ENCODE measurements at places on chromosomes 2 and 18.

GRCh38 chr2:197813093-197813787 is 8.8 kb downstream of the PLCL1 start:
- DNase-seq: no peak

GRCh38 chr18:39564716-39565115 is 1999.1 kb upstream of the CELF4 start:
- no peak for DNase-seq

DNA sequence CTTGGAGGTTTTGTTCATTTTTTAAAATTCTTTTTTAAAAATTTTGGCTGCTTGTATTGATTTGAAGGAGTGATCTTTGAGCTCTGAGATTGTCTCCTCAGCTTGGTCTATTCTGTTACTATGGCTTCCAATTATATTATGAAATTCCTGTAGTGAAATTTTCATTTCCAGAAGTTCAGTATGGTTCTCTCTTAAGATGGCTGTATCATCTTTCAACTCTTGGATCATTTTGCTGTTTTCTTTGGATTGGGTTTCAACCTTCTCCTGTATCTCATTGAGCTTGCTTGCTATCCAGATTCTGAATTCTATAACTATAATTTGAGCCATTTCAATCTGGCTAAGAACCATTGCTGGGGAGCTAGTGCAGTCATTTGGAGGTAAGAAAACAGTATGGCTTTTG is 270.8 kb upstream of the NT5C1B start:
- no peak for DNase-seq

DNA sequence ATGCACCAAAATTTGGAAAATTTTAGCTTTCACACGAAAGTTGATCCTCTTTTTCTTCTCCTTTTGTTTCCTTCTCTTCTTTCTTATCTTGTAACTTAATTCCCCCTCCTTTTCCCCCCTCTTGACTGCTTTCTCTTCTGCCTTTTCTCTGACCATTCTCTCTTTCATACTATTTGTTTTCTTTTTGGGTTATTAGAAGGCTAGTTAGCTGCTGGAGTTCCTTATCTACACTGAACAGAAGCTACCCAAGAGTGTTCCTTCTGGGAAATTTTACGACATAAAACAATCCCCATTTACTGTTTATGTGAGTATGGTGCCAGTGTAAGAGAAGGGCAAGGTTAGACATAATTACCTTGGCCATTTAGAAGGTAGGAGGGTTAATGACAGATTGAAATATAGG is 218.4 kb upstream of the DTNA start:
- no peak for DNase-seq

DNA sequence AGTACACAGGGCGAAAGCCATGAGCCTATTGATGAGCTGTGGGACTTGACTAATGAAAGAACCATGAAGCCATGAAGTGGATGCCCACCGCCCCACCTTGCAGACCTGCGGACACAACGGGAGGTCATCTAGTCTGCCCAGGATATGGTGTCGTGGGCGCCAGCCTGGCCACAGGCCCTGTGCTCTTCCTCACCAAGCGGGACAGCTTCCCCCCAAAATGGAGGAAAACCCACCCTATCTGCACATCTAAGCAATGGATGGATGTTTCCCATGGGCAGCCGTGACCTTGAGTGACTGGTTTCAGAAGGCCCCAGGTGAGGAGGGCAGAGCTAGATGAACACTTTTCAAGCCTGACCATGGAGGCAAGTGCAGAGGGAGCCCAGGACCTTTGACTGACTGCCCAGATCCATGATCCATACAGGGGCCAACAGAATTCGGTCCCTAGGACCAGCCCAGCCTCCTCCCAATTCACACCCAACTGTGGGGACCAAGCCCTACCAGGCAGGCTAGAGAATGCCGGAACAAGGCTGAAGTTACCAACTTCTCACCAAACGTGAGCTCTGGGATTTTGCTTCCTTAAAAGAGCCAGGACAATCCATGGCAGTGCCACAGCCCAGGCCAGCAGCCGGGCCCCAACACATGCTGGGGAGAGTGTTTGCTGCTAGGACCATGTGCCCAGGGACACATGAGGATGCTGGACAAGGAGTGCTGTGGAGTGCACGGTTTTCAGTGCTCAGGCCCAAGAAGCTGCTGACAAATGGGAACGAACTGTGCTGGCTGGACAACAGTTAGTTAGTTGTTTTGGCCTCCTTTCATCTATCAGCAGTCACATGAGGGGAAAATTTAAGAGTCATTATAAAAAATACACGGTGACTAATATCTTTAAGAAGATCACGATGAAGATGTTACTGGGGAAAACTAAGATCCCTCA is 249.4 kb downstream of the HDAC4 start:
- no peak for DNase-seq

GRCh38 chr2:201949181-201949926 is 84.3 kb upstream of the FZD7 start:
- no peak for DNase-seq

DNA sequence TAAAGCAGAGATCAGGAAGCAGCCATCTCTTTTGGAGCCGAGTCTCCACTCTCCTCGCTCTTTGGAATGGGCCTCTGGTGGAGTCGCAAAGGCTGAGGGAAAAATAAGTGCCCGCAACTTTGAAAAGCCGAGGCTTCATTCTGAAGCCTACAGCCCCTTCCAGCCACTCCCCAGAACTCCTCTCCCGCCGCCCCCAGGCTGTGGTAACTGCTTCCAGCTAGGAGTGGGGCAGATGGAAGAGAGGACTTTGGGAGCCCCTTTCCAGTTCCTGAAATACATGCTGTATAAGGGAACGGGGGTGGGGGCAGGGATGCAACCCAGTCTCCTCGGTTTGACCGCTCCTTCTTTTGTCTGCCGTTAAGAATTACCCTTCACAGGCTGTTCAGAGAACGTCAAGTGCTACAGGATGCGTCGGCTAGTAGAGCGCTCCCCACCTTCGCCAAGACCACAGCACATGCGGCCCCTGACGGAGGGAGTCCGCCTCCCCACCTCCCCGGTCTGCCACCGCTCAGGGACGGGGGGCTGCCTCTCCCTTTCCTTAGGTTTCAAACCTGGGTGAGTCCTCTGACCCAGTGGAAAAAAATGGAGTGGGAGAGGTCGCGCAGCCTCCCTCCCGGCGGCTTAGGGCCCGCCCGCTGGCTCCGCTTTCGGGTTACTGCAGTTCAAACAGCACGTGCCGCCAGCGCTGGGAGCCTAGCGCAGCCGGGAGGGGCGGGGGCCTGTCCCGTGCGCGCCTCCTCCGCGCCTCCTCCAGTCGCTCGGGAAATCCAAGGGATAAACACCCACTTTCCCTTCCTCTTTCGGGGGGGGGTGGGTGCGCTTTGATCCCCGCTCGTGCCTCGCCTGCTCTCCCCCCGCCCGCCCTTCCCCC is 4.9 kb downstream of the CYP26B1 start:
- no peak for DNase-seq

DNA sequence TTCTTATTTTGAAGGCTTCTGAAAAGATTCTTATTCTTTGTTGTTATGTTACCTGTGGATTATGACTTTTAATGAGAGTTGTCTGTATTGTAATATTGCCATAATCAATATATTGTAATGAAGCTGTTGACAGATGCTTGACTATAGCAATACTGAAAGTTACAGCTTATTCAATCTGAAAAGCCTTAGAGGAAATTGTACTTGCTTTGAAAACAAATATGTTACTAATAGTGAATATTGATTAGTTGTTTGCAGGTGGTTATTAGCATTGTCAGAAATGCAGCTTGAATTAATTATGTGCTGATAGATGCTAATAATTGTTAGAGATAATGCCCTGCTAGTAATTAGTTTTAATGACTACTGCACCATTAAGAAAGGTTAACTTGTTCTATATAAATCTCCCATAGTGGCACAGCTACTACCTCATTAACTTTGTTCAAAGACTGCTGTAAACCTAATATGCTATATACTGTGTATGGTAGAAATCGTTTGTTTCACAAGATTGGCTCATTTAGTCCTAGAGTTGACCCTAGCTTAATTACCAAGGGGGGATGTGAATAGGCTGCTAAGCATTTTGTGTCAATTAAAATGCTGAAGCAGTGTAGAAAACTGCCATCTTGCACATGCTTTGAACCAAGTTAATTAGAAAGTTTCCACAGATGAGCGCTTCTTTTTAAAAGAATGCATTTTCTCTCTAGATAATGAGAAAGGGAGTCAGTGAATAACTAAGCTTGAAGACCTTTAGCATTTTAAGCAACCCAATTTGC is 30.5 kb downstream of the SLC39A10 start:
- no peak for DNase-seq

GRCh38 chr2:106105151-106105922 is 88.8 kb downstream of the UXS1 start:
- no peak for DNase-seq

DNA sequence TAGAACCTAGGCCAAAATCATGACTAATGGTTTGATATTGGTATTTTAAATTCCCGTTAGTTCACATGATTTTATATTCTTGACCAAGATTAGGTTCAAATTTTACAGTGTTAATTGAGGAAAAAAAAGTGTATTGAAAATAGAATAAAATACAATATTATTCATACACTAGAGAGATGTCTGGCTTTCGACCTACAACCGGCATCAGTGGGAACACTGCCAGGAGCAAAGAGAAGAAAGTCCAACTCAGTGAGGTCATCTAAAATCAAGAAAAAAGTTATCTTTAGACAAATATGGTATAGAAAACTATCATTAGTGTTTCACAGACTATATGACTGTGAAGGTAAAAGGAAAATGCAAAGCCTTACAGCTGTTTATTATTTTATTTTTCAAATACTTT is 81.5 kb downstream of the PIGN start:
- no peak for DNase-seq

DNA sequence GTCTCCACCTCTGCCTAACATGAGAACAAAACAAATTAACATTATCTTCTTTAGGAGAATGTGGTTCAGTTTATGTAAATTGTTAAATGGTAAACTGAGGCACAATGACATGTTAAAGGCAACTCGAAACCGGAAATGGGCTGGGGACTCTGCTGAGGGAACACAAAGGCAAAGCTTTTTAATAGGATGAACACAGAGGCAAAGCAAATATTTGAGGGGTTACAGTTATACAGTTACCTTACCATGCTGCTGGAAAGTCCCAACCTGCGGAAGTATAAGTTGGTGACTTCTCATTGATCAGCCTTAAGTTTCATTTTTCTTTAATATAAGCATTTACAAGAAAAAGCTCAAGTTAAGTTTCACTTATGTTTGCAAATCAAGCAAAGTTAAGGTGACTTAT is 195.0 kb downstream of the DLGAP1 start:
- DNase-seq: no peak

DNA sequence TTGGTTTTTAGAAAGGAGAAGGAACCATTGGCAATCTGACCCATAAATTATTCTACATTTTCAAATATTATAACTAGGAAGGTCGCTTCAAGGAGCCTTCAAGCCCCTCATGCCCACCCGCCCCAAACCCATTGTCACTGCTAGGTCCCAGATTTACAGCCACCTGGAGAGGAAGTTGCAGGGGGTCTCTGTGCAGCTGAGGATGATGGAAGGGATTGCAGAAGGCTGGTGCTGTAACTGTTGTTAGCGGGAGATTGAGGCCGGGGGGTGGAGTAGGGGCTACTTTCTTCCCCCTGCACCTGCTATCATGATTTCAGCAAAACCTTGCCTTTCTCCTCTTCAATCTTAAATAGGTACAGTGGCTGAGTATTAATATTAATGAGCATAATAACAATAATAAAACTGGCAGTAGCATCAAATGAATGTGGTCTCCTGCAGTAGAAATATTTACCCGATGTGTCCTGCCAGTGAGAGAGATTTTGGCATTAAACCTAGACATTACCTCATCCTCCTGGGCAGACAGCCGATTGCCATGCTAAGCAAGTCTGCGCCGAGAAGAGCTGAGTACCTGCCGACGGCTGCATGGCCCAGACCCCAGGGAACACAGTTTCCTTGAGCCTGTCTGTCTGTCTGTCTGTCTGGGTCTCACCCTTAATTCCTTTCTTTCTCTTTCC is 225.4 kb downstream of the FAM210A start:
- no peak for DNase-seq

- no peak for DNase-seq
Observed at GRCh38 chr2:135825550-135826176, 11.3 kb downstream of the LCT start.

DNA sequence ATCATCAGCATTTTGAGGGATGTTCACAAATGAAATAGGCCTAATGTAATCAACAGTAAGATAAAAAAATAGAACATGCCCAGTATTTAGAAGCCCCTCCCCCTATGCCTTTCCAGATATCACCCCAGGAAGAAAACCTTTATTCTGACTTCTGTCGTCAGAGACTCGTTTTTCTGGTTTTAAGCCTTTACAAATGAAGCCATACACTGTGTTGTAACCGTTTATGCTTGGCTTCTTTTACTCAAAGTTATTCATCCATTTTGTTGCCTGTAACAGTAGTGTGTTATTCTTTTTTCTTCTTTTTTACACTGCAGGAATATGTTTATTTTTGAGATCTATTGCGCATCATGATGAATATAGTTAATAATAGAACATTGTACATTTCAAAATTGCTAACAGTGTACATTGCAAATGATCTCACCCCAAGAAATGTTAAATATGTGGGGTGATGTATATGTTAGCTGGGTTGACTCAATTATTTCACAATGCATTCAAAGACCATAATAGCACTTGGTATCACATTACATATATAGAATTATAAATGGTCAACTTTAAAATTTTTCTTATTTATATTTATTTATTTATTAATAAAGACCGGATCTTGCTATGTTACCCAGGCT is 28.1 kb upstream of the PNPT1 start:
- no peak for DNase-seq

GRCh38 chr2:45533771-45534170 is 77.3 kb downstream of the SRBD1 start:
- DNase-seq: no peak

DNA sequence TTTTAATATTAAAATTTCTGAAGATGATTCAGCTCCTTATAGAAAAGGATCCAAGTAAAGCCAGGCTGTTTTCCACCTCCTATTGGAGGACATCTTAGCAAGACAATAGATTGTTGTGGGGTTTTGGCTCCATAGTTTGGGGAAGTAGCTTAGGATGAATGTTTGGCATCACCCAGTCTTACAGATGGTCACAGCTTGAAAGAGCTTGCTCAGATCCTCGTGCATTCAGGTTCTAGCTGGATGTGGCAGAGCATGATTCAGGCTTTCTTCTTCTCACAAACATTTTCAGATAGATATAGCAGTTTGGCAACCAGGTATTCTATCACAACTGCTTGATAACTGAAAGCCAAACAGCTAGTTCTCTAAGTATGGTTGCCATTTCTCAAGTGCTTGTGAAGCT is 23.6 kb upstream of the PDCL3 start:
- no peak for DNase-seq

DNA sequence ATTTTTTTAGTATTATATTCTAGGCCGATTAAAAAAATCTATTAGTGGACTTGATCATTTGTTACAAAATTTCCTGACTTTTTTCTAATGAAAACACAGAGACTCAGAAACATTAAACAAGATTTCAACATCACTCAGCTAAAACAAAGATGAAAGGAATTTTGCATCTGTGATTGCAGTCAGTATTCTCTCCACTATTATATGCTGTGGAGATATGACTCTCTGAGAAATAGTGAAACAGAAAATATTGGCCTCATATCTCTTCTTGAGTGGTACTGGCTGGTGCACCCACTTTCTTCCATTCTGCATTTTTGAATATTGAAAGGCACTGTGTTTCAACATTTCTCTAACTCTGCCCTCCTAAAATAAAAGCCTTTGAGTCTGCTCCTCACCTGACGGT is 914.2 kb downstream of the TSN start:
- no peak for DNase-seq

GRCh38 chr2:185919155-185919554 is 180.6 kb downstream of the FSIP2 start:
- no peak for DNase-seq

- no peak for DNase-seq
Observed at GRCh38 chr2:104572834-104573233, 281.1 kb upstream of the POU3F3 start.

Measured in stimulated activated CD8-positive, alpha-beta memory T cell treated with anti-CD3 and anti-CD28 coated beads, Interleukin-15, amount 100 ng/mL, for 4 hours (primary cell).